ENCODE measurements at places on chromosomes 2 and 18.
A peak's percentile ranks its signal among the peaks of the same experiment; 100 is the strongest.

DNA sequence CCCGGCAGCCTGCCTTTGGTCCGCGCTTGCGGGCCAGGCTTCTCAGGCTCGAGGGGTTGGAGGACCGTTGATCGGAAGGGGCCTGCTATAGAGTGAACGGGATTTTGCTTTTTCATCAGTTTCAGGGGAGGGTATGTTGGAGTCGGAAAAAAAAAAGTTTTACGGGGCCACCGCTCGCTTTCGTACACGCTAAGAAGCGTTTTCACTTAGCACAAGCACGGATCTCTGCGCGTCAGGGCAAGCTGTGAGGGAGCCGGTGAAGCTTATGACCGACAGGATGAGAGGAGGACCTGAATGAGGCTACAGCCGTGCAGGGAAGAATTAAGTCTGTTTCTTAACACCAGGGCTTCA, 443 bp downstream of the CPSF3 start:
- DNase-seq, result no peak

DNA sequence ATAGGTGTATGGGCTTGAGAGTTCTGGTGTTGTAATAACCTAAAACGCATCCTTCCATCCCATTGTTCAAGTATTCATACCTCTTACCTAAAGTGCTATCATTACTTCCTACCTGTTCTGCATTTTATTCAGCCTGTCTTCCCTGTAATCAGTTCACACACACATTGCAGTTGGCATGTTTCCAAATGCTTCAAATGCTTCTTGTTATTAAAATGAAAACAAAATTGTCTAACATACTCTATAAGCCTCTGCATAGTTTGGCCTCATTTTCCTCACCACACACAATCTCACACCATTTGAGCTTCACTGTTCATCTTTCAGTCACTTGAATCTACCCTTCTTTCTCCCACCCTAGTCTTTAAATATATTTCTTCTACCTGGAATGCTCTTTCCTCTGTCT, 1178.2 kb upstream of the NRXN1 start:
- no peak for DNase-seq

DNA sequence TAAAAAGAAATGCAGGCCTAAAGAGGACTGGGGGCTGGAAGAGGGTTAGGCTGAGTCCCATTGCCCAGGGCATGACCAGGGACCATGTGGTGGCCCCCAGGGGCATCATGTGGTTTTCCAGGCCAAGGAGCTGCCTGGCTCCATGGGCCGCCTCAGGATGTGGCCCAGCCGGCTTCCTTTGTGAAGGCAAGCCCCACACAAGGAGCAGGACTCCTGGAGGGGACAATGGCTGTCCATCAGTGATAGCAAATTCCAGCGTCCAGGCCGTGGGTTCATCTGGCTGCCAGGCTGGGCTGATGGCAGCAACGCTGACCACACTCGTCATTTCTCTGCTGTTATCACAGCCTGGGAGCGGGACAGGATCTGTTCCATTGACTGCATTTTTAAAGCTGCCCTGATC, 82.5 kb downstream of the GBX2 start:
- DNase-seq, result no peak

- DNase-seq, result no peak
These were observed 364.3 kb downstream of the RNF144A start for GRCh38 chr2:7281231-7282201.

GRCh38 chr2:33380719-33381118, 95.7 kb upstream of the RASGRP3 start:
- DNase-seq, result no peak

DNA sequence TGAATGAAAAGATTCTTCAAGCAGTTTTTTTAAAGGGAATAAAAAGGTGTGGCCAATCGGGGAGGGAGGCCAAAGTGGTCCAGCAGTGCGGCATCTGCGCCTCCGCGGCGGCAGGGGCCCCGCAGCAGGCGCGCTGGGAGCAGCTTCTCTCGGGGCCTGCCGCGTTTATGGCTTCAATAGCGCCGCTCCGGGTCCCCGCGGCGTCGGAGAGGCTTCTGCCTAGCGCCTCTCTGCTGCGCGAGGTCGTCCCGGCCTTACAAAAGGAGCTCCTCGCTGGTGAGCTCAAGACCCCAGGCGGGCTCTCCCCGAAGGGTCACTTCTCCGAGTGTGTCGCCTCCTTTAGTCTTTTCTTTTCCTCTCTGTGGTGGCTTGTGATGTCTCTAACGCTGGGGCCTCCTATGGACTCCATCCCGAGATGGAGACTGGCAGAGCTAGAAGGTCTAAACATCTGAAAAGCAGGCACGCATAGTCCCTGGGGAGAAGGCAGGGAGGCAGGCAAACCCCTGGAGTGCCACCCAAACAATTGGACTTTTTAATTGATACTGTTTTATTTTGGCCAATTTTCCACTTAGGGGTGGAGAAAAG, 67.1 kb downstream of the SUMO1 start:
- peak; percentile 14 for DNase-seq

- DNase-seq, result no peak
These were observed 20.9 kb downstream of the MAP4K3 start for GRCh38 chr2:39416140-39416539.

DNA sequence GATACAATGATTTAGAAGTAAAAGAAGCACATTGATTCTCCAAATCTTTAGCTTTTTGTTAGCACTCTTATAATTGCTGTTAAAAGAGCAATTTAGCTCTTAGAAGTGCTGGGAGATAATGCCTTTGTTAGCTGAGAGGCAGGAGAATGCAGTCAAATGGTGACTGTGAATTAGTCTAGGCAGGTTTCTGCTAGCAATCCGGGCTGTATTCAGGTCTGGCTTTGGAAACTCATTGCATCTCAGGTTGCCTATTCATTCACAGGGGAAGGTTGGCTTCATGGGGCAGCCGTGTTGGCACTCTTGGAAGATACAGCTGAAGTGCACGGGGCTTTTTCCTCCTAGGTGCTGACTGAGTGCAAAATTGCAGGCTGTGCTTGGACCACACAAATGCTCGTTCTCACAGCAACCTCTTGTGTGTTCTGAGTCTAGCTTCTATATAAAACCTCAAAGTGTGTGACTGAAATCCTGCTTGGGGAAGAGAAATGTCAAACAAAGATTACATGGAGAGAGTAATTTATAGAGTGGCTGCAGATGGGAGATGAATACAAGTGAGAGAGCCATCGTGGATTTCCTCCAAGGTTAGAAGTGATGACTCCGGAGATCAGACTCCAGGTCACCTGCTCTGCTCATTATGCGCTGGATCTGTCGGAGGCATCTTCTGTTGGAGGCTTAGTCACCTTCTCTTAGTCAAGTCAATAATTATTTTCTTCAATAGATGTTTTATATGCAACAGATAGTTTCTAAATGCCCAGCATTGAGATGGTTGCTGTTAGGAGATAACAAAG, 167.8 kb downstream of the PMAIP1 start:
- DNase-seq, result no peak

GRCh38 chr2:14903709-14904374, 271.3 kb downstream of the LRATD1 start:
- peak; percentile 64 for DNase-seq

DNA sequence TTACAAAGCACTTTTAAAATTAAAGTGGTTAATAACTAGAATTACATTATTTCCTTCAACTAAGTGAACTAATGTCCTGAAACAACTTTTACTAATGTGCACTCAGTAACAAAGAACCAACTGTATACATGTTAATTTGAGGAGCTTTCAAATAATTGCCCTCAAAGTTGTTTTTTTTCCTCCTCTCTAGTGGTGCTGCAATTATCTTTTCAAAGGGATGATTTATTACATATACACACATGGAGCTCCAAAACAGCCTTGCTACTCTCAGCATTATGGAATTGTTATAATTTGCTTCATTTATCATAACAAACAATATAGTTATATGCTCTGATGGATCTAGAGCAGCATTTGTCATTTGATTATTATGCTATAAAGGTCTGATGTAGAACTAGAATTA, 246.3 kb upstream of the RASGRP3 start:
- DNase-seq, result no peak

DNA sequence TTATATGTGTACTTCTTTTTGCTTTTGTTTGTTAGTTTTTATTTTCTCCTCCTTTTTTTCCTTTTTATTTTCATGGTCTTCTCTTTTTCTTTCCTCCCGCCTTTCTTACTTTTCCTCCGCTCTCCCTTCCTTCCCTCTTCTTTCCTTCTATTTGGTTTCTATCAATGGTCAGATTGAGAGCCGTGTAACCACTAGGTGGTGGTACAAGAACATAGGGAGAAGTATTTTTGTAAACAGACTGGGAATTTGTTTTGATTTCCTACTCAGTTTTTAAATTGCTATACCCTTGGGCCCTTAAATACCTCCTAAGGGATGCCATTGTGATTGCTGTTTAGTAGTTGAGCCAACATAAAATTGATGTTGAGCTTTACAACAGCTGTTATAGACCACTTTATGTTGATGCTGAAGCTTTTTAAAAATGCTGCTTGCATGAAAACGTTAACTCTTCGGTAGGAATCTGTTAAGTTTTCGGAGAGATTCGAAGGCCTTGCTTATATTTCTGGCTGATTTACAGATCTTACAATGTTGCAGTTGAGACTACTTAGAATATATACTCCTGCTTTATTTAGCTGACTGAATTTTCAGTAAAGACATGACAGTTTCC, 124.2 kb downstream of the UBE2E3 start:
- DNase-seq, result no peak

DNA sequence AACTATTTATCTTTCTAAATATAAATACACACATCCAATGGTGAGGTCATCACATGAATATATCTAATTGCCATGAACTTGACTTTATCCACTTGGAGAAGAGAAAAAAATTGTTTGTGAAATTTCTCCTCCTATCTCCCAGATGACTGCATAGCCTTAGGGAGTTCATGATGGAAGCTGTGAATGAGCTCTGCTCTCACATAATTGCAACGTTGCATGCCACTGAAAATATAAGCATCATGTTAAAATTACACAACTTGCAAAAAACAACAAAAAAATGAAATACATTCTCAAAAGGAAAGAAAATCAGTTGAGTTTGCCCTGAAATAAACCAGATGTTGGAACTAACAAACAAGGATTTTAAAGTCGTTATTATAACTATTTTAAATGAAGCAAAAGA, 50.6 kb upstream of the OSR1 start:
- DNase-seq, result no peak

DNA sequence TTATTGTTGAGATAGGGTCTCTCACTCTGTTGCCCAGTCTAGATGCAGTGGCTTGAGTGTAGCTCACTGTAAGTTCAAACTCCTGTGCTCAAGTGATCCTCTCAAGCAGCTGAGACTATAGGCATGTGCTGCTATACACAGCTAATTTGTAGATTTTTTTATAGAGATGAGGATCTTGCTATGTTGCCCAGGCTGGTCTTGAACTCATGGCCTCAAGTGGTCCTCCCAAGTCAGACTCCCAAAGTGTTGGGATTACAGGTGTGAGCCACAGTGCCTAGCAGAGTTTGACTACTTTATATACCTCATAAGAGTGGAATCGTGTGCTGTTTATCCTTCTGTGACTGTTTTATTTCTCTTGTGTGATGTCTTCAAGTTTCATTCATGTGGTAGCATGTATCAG, 60.3 kb downstream of the TANC1 start:
- DNase-seq, result no peak

DNA sequence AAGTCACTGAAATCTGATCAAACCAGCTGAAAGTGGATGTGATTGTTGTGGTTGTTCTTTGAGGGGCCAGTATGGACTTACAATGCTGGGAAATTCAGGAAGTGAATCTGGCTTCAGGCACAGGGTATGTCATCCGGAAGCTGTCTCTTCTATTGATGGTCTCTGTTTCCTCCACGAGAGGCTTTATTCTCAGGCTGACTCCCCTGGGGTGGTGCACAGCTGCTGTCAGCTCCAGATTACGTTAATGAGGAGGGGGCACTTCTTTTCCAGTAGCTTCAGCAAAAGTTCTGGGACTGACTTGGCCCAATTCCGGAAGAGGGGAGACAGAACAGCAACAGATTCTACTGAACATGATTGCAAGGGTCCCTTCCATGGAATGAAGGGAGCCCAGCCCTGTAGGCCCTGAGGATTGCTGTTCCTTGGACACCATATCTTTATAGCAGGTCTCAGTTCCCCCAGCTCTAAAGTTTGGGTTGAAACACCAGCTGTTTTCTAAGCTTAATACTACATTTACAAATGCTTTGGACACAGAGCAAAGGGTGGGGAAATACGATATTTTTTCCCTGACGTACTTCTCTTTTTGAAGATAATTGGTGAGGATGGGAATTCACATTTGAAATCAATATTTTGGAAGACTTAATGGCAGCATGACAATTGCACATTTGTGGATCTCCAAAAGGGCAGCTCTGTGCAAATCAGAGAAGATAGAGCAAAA, 400.9 kb downstream of the TSN start:
- no peak for DNase-seq

- no peak for DNase-seq
These were observed 10.1 kb downstream of the ABI2 start for GRCh38 chr2:203338322-203338721.

GRCh38 chr2:109213646-109214433, 84.8 kb downstream of the SH3RF3 start:
- no peak for DNase-seq

DNA sequence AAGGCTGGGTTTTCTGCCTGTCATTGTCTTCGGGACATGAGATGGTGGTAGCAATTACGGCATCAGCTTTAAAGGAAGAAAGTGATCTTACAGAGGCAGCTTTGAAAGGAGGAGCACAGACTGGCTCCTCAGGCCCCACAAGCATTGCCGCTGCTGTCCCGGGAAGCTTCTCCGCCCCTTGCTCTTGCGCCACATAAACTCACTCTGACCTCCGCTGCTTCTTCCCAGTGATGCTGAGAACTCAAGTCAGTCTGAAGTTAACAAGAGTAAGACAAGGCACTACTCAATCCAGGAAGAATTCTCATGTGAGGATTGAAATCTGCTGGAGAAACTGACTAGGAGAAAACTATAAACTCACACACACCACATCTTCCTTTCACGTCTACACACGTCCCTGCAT, 112.4 kb upstream of the RIOK3 start:
- no peak for DNase-seq

- DNase-seq, result no peak
These were observed 9.4 kb downstream of the GPD2 start for GRCh38 chr2:156445296-156446220.

DNA sequence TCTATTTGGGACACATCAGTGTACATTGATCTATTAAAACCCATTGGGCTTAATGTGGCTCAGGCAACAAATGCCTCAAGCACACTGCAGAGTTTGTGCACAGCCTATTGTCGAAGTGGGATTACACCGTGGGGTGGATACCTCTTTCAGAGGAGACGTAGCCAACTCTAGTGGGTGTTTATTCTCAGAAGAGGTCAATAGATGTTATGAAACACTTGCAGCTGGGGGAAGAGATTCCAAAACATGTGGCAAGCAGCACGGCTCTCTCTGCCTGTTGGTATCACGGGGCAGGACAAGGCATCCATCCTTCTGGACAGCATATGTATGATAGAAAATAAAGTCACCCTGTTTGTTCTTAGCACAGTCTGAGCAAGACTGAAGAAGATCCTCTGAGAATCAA, 121.4 kb upstream of the COPS8 start:
- no peak for DNase-seq

DNA sequence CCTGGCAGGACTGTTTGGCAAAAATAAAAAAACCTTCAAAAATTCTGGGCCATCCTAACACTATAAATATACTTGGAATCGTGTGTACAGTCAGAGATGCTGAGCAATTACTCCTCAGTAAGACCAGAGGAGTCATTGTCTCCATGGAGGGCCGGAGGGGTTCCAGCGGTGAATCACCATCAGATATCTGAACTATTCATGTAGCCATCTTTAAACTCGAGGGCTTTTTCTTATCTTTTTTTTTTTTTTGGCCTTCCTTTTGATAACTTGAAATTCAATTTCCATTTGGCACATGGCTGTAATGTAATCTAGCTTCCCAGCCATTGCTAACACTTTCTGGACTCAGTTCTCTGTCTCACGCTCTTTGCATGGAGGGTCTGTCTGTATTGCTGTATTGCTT, 7.4 kb upstream of the FHL2 start:
- no peak for DNase-seq
